Kidney epithelial cell (primary cell): ENCODE measurements at places on chromosomes 11 and 22.
A peak's percentile ranks its signal among the peaks of the same experiment; 100 is the strongest.

- DNase-seq: no peak
Measured at GRCh38 chr11:114912826-114913225, 234.5 kb downstream of the NXPE2 start.

DNA sequence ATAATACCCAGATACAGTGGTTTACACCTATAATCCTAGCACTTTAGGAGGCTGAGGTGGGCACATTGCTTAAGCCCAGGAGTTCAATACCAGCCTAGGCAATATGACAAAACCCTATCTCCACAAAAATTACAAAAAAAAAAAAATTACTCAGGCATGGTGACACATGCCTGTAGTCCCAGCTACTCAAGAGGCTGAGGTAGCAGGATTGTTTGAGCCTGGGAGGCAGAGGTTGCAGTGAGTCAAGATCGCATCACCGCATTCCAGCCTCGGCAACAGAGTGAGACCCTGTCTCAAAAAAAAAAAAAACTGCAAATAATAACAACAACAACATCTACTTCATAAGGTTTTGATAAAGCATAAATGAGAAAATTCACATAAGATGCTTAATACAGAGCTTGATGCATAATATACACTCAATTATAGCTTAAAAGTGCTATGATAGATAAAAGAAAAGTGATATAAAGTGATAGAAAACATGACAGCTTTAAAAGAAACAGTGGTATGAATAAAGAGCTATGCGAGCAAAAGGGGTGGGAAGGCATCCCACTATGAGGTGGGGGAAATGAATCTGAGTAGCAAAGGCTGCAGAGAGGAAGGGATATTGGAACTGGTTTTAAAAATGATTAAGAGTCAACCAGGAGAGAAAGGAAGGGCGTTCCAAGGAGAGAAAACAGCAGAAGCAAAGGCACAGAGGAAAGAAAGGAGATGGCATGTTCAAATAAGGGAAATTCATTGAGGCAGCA lies 197.6 kb downstream of the KIF18A start:
- no peak for DNase-seq

DNA sequence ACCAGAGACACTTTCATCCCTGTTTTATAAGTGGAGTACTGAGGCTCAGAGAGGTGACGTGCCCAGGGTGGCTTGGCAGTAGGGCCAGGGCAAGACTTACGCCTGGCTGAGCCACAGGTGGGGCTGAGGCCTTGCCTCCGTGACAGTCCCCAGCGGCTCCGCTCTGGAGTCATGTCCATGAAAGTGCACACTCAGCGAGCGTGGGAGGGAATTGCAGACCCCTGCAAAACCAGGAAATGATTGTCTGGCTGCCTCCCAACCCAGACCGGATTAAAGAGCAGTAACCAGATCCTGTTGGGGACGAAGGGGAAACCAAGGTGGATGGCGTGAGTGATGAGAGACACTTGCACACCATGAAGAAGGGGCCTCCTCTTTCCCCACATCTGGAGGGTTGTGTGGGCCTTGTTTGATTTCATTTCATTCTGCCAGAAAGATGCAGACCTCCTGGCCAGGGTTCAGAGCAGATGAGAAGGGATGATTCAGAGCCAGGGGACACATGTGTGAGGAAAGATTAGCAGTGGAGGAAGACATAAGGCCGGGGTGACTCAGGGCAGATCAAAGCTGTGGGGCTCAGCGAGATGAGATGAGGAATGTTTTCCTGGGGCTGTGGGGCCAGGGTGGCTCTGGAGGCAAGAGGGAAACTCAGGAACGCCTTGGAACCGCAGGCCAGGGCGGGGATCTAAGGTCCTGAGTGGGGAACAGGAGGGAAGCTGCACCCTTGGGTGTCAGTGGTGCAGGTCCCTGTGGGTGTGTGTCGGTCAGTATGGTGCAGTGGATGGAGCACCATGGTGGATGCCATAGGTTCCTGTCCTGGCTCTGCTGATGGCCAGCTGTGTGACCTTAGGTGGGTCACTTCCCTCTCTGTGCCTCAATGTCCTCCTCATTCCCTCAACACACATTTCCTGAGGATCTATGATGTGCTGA lies 29.9 kb upstream of the LRRC32 start:
- DNase-seq: peak; percentile 85

DNA sequence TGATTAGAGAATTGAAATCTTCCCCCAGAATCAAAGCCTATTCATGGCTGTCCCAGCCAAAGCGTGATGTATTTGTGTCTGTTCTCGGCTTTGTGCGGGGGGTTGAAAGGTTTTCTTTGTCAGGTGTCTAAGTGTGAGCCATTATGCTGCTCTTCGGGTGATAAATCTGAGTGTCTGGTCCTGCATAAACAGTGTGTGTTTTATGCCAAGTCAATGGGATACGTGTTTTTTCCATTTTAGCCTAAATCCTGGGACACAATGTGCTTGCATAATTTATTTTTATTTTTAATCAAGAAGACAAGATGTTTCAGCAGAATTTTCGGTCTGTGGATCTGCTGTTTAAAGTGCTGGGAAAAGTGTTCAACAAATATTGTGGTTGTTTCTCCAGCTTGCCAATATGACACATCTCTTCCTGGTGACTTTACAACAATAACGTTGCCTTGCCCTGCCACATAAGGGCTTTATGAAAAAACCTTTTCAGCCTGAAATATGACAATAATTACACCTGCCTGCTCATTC lies 267.8 kb downstream of the TBC1D22A start:
- DNase-seq: no peak

DNA sequence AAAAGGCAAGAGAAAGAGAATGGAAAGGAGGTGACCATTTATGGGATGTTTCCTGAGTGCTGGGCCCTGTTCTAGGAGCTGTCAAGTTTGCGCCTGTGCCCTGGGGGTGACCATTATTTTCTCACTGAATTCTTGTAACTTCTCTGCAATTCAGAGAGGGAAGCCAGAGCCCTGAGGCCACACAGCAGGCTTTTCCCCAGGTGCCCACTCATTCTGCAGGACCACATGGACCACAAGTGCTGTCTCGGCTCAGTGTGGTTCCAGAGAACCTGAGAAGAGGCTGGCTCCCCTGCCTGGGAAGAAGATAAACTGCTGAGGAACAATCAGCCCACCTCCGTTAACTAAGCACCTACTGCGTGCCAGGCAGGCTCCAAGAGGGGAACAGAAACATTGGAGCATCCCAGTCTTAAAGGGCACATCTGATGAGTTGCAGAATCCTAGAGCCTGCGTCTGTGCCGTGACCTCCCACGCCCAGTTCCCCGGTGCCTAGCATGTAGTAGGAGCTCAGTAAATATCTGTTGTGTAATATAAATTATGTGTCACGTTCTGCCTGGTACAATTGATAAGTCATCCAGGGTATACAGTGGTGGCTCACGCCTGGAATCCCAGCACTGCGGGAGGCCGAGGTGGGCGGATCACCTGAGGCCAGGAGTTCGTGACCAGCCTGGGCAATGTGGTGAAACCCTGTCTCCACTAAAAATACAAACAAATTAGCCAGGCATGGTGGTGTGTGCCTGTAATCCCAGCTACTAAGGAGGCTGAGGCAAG lies 31.6 kb upstream of the CRYBB3 start:
- DNase-seq: no peak

DNA sequence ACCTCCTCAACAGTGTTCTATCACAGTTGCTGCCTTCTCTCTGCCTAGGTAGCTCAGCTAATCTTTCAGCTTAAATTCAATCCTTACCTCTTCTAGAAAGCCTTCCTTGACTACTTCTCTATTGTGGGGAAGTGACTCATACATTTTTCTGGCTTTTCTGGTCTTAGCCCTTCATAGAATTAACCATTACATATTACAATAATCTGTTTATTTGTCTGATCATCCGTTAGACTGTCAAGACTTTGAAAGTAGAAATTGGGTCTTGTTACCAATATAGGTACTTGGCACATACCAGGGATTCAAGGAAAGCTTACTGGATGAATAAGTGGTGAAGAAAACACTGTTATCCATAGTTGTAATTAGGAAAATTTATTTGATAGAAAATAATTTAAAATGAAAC lies 89.6 kb downstream of the FANCF start:
- DNase-seq: no peak

GRCh38 chr11:120385655-120386054 lies 49.4 kb downstream of the ARHGEF12 start:
- DNase-seq: no peak

DNA sequence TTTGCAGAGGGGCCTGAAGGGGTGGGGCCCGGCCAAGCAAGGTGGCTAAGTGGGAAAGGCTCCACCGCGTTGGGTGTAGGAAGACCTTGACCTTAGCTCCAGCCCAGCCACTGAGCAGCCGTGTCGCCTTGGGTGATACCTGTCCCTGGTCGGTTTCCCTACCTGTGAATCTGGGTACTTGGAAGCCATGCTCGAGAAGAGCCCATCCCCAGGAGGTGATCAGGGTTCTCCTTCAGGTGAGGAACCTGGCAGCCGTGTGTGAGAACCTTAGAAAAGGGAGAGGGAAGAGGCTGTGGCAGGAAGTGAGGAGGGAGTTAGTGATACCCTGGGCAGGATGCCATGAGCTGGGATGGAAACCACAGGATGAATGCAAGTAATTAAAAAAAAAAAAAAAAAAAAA lies 21.6 kb downstream of the PPARA start:
- no peak for DNase-seq

GRCh38 chr22:27844256-27844655 lies 42.7 kb upstream of the MN1 start:
- DNase-seq: no peak

DNA sequence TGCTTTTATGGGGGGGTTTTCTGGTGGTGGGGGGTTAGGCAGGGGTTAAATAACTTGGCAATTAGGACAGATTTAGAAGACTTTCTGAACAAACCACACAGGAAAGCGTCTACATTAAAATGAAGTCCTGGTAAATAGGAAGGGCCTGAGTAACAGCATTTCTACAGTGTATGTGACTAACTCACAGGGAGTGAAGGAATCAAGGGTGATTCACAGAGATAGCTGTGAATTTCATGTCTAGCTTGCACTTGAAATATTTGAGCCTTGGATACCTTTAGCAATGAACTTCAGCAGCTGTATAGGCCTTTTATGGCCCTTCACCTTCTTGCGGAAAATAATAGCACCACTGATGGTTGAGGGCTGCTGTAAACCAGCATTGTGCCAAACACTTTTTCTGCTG lies 26.1 kb upstream of the LDHA start:
- no peak for DNase-seq

DNA sequence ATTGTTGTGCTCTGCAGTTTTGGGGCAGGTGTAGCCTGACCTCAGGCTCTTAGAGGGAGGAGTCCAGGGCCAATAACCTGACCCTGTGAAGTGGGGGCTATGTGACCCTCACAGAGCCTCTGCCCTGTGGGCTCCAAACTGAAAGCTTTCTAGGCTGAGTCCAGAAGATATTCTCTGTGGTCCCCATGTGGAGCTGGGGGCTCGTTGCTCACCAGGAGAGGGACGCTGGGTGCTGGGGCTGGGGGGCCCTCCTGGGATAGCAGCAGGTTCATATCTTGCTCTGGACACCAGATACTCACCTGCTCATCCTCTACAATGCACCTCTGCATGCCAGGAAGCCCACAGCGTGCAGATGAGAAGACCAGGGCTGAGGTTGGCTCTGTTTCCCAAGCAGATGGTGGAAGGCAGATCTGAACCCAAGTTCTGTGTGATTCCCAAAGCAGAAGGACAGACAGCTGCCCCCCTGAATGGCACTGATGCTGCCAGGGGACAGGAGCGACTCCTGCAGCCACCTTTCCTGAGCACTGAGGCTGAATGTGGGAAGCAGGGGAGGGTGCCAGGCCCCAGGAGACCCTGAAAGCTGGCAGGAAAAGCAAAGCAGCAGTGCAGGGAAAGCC lies 1022.0 kb downstream of the TBC1D22A start:
- DNase-seq: no peak

- no peak for DNase-seq
Measured at GRCh38 chr22:22076932-22077703, 94.5 kb upstream of the TOP3B start.

DNA sequence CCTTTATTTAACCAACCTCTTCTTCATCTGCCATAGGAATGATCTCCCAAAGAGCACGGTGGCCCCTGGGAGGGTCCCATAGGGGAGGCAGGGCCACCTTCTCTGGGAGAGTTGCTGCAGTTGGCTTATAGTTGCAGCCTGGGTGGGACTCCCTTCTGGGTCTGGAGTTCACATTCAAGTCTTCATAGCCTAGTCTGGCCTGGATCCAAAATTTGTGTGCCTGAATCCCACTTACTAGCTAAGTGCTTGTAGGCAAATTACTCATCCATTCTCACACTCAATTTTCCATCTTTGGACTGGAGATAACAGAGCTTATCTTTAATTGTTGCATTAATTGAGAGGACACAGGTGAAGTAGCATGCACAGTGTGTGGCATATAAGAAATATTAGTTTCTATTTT lies 163.6 kb downstream of the GRIK4 start:
- no peak for DNase-seq

DNA sequence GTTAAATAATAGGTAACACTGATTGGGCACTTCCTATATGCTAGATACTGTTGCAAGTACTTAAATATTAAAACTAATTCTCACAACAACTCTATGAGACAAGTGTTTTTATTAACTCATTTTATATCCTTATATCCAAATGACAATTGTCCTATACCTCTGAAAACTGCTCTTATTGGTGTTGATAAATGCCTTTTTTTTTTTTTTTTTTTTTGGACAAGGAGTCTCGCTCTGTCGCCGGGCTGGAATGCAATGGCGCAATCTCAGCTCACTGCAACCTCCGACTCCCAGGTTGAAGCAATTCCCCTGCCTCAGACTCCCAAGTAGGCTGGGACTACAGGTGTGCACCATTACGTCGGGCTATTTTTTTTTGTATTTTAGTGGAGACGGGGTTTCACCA lies 41.6 kb downstream of the MRTFA start:
- DNase-seq: peak; percentile 39

- DNase-seq: no peak
Measured at GRCh38 chr11:109326781-109327180, 95.2 kb upstream of the C11orf87 start.

DNA sequence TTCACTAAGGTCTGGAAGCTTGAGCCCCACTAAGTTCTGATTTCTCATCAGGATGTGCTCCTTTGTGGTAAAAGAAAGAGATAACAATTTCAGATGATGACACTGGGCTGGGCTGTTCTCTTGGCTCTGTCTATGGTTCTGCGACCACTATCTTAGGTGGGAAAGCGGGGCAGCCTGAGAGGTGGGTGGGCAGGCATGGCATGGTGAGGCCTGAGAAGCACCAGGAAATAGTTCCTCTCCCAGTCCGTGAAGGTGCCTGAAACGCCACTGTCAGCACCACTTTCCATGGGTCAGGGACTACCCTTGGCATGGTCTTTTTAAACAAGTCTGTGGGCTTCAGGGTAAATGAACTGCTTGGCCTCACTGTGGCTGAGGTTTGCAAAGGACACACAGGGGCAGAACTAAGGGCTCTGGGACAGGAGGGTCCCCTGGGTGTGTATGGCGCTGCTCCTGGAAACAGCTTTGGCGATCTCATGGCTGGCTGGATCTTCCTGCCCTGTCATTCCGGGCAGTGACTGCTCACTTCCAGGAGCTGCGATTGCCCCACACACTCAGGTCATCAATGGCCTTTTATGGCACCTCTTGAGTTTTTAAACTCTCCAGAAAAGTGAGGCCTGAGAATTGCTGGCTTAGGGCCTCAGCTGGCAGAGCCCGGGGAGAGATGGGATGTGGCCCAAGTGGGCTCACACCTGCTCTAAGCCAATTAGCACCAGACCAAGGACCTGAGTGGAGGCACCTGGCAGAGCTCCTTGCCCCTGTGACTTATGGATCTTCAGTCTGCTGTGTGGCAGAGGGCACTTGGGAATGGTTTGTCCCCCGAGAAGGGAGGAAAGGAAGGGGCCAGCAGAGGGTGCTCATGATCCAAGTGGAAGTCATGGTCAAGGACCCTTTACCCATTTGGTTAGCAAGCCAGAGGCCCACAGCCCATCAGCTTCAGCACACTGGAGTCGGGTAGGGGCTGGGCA lies 55.6 kb upstream of the LYVE1 start:
- DNase-seq: no peak
